Nephron progenitor cell (in vitro differentiated cells): ENCODE measurements at places on chromosomes 1 and 21.

DNA sequence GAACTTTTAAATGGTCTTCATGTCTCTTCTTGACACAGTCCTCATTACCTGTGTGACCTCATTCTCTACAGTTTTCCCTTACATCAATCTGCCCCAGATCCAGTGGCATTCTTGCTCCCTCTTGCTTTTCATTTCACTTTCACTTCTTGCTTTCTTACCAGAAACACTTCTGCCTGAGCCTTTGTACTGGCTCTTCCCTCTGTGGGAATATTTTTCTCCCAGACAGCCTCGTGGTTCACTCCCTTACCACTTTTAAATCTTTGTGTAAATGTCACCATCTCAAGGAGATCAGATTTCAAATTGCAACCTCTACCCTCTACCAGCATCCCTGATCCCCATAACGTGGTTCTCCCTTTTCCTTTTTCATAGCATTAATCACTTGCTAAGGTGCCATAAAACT lies 73.2 kb downstream of the DISC1 start:
- DNase-seq, result no peak

DNA sequence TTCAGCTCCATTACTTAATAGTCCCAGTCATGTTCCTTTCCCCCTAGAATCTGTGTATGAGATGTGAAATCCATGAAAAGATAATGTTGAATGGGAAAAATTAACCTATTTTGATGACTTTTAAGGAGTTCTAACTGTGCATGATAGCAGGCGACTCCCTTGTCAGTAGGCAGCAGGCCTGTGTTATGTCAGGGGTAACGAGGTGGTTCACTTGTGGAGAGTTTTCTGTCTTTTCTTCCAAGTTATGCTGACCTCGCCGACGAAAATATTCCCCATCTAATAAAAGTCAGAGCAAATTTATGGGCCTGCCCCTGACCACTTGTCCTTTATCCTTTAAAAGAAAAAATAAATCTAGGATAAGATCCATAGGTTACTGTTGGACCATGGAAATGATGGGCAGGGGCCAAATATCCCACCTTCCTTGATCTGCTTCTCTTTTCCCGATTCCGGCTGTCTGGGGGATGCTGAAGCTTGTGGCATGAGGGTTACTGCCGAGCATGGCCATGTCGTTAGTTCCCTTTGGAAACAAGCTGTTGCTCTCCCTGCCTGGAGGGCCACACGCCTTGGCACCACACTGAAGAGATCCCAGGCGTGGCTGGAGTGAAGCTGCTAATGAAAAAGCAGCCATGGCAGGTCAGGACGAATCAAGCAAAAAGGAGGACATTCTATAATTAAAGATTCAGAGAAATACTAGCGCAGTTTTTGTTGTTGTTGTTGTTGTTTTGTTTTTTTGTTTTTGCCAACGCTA lies 93.8 kb downstream of the ROR1 start:
- no peak for DNase-seq

- no peak for DNase-seq
These were observed 6.8 kb downstream of the C1orf74 start for GRCh38 chr1:209777587-209777986.

DNA sequence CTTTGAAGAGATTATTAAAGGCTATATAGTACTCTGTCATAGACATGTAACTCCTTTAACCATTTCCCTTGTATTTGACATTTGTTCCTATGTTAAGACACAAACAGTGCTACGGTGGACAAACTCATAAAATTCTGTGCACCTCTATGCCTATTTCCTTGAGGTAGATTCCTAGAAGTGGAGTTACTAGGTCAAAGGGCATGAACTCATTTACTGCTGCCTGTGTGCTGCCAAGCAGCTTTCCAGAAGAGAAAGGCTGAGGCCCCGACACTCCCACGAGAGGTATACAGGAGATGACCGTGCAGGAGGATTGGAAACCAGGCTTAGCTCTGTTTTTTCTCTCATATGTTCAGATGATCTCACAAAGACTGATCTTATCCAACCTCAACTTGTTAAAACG lies 34.4 kb upstream of the TENT5C start:
- DNase-seq, result no peak

- no peak for DNase-seq
These were observed 321.2 kb downstream of the HLX start for GRCh38 chr1:221200464-221200863.

GRCh38 chr1:54791880-54792522 lies 9.1 kb downstream of the TTC22 start:
- peak; percentile 70 for DNase-seq

DNA sequence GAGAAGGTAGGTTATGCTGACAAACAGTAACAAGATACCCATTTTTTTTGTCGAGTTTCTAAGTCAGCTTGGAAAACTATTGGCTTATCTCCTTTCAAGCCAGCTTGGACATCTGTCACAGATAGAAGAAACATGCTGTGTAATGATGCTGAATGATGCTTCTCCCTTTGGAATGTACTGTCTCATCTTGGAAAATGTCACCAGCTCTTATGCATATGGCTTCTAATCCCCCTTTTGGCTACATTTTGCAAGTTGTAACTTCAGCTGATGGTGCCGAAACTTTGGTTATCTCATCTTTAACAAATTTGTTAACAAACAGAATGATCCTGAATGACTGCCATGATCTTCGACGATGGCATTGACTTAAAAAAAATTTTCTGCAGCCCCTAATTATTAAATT lies 68.8 kb upstream of the ST6GALNAC3 start:
- no peak for DNase-seq

DNA sequence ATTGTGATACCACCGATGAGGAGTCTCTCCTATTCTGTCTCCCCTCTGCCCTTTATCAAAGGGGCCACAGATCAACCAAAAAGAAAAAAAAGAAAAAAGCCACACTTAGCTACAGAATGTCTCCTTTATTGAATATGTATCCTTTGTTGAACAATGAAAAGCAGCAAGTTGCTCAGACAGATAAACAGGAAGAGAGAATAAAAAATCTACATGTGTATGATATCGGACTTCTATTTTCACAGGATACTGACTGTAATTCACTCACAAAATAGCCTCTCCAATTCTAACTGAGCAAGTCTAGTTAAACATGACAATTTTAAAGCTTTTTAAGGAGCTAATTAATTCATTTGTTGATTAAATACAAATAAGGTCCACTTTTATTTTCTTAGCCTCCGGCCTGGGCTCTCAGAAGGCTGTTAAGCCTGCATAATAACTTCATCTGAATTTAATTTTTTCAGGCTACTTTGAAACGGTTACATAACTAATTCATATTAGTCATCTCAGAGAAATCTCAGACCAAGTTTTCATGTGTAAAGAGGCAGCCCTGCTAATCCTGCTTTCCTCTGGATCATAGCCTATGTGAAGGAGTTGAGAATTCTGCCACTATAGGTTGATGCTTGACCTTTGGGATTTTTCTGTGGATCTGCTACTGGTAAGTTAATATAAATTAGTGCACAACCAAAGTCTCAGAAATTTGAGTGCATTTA lies 304.1 kb upstream of the NR5A2 start:
- DNase-seq, result no peak

DNA sequence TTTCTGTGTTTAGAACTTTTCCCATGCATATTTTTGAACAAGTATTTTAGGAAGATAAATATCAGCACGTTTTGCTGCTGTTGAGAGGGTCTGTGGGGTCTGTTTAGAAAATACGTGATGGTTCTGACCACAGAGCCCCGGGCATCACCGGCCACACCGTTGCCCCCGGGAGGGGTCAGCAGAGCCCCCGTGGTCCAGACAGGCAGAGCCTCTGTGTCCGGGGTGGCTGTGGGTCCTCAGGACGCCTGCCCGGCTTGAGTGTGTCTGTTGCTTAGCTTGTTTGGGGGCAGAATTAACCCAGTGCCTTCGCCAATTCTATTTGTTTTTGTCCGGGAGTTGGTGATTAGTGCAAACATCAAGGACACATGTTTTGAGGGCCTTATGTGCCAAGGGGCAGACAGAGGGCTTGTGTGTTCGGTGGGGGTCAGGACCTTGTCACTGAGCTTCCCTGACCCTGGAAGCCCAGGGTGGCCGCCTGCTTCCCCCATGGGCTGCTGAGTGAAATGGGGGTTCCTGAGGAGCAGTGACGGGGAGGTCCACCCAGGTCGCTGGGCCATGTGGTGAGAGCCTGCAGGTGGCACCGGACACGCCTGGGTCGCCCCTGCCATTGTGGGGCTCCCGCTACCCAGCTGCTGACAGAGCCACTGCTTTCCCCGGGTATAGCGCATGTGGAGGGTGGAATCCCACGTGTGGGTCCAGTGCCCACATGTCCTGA lies 122.2 kb downstream of the SIK1 start:
- DNase-seq, result no peak

DNA sequence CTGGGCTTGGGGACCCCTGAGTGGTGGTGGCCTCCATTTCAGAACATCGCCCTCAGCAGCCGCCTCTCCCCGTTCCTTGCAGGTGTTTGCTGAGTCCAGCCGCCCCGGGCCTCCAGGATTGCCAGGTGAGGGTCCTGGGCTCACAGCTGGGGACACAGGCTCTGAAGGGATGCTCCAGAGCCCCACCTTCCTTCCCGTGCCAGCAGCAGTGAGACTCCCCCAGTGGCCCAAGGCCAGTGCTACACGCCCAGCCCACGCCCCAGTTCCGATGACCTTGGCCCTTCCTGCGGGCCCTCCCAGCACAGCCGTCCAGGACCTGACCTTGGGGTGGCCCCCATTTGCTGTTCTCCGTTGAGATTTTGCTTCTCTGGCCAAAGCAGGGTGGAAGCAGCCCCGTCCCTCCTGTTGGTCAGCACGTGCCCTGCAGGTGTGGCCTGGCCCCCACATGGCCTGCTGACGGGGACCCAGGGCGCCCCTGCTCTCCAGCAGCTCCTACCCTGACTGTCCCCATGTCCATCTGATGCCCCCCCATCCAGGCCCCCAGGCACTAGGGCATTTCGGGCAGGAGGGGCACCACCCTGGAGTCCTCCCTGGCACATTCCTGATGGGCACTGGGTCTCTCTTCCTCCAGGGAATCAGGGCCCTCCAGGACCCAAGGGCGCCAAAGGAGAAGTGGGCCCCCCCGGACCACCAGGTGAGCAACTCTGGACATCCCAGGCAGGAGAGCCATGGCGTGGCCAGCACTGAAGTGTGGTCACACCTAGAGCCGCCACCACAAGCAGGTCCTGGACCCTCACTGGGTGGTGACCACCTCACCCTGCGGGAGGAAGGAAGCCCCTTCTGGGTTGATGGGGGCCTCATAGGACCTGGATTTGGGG lies 45.0 kb downstream of the SLC19A1 start:
- DNase-seq, result no peak

- no peak for DNase-seq
These were observed 14.7 kb downstream of the CASQ2 start for GRCh38 chr1:115753830-115754229.

GRCh38 chr21:25234857-25235801 lies 372.2 kb downstream of the MRPL39 start:
- DNase-seq, result no peak

DNA sequence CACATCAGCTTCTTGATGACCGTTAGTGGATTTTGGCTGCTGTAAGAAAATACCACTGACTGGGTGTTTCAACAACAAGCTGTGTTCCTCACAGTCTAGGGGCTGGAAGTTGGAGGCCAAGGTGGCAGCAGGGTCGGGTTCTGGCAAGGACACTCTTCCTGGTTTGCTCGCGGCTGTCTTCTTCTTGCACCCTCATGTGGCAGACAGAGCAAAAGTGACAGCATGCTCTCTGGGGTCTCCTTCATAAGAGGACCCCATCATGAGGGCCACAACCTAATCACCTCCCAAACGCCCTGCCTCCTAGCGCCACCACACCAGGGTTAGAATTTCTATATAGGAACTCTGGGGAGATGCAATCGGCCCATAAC lies 18.6 kb upstream of the TSPEAR start:
- DNase-seq, result no peak

GRCh38 chr1:64856553-64856952 lies 109.8 kb downstream of the JAK1 start:
- no peak for DNase-seq

GRCh38 chr1:177490036-177490639 lies 319.4 kb downstream of the BRINP2 start:
- DNase-seq, result no peak

- DNase-seq, result no peak
These were observed 522.3 kb downstream of the COL11A1 start for GRCh38 chr1:102586022-102586421.

GRCh38 chr1:65289449-65289848 lies 19.9 kb upstream of the DNAJC6 start:
- DNase-seq, result no peak

- DNase-seq, result peak; percentile 77
These were observed 101.4 kb upstream of the VAMP3 start for GRCh38 chr1:7669559-7670311.

GRCh38 chr1:87052961-87053360 lies 138.5 kb downstream of the HS2ST1 start:
- DNase-seq, result no peak

- DNase-seq, result no peak
These were observed 1606.5 kb downstream of the BRINP3 start for GRCh38 chr1:188871164-188871563.

GRCh38 chr1:157469752-157470675 lies 82.3 kb downstream of the FCRL5 start:
- DNase-seq, result no peak

- no peak for DNase-seq
These were observed 102.6 kb downstream of the TTLL7 start for GRCh38 chr1:83896299-83896698.

DNA sequence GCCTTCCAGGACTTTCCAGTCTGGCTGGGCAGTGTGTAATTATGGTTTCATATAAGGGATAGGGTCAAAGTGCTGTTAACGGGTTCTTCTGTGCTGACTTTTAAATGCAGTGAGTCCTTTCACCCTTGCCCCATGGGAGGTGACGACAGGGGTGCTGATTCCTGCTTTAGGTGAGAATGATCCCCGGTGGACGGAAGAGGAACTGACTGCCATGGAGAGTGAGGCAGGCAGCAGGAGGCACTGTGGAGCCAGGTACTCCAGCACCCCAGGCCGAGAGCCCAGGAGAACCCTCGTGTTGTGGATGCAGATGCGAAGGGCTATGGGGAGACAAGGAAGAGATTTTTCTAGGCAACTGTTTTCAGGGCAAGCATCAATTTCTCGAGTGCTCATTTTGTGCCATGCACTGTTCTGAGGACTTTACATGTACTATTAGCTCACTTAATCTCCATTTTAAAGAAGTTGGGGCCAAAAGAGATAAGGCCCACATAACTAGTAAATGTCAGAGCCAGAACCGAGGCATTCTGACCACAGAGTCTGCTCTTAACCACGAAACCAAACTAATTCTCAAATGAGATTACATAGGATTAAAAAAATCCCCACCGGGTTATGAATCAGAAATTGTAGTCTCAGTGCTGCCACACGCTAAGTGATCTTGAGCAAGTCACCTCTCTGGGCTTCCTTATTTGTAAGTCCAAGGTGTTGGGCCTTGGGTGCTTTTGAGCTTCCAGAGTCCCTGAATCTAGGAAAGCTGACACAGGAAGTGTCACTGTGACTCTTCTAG lies 28.2 kb downstream of the STPG1 start:
- no peak for DNase-seq

GRCh38 chr1:83970114-83970513 lies 28.8 kb downstream of the TTLL7 start:
- no peak for DNase-seq

- no peak for DNase-seq
These were observed 142.4 kb downstream of the GLUL start for GRCh38 chr1:182249201-182249676.

- no peak for DNase-seq
These were observed 12.6 kb downstream of the PKP1 start for GRCh38 chr1:201295861-201296260.
